Stimulated activated CD4-positive, alpha-beta T cell treated with anti-CD3 and anti-CD28 coated beads, TNF-alpha, amount 100 ng/mL, for 4 hours (primary cell): ENCODE measurements at places on chromosomes 6 and 20.
A peak's percentile ranks its signal among the peaks of the same experiment; 100 is the strongest.

DNA sequence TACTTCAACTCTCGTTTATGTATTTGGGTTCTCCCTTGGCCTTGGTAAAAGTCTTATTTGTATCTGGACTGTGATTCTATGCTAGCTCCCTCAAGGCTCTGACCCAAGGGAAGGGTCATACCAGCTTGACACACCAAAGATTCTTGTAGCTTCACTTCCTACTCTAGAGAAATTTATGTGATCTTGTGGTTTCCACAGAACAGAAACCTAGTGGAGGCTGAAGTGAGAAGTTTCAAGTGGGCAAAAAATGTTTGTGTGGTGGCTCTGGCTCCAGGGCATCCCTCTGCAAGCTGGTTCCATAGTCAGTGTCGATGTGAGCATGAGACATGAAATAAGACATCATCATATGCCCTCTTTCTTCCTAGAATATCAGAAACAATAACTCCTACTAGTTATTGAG, 48.1 kb upstream of the TNFRSF21 start:
- DNase-seq = no peak

DNA sequence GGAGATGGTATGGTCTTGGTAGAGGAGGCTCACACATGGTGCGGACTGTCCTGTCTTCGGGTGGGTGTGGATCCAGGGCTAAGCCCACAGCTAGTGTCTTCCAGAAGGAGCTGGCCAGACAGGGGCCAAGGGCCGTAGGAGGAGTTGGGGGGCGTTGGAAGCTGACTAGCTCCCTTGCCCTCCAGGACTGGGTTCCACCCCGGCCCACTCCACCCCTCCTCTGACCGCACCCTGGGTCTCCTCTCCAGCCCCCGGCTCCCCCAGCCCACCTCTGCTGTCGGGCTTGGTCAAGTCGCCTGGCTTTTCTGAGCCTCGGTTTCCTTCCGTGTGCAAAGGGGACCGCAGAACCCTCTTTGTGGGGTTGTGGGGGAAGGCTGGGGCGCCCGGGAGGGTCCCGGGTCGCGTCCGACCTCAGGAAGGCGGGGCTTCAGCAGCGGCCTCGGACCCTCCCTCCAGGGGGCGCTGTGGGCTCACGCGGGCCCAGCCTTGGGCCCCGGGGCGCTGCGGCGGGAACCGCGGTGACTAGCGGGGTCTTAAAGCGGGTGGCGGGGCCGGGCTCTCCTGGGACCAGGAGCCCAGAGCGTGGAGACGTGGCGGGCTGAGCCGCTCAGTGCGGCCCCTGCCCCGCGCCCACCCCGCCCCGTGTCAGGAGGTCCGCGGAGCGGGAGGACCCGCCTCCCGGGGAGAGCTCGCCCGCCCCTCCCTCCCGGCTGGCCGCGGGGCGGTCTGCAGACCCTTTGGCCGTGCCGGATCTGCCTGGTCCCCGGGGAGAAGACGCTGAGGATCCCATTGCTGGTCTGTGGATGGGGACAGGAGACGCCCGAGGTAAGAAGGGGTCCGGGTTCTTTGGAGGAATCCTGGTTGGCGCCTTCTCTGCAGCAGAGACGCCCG, 5.4 kb downstream of the NPBWR2 start:
- DNase-seq = peak; percentile 44

GRCh38 chr6:340991-341827, 48.9 kb downstream of the DUSP22 start:
- DNase-seq = no peak

GRCh38 chr6:96934087-96934486, 9.6 kb downstream of the KLHL32 start:
- no peak for DNase-seq

DNA sequence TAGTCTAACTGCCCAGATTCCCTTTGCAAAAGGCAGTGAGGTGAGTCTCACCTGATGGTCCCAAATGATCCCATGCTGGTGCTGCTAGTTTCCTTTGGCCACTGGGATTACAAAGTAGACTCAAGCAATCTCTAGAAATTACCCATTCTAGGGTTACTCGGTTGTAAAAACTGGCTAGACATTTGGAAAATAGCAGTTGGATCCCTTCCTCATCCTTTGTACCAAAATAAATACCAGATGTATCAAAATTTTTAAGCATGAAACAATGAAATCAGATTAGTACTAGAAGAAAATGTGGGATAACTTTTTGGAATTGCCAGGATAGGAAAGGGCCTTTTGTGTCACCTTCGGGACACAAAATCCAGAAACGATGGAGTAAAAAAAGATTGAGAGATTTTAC, 112.9 kb upstream of the TOP1 start:
- no peak for DNase-seq

DNA sequence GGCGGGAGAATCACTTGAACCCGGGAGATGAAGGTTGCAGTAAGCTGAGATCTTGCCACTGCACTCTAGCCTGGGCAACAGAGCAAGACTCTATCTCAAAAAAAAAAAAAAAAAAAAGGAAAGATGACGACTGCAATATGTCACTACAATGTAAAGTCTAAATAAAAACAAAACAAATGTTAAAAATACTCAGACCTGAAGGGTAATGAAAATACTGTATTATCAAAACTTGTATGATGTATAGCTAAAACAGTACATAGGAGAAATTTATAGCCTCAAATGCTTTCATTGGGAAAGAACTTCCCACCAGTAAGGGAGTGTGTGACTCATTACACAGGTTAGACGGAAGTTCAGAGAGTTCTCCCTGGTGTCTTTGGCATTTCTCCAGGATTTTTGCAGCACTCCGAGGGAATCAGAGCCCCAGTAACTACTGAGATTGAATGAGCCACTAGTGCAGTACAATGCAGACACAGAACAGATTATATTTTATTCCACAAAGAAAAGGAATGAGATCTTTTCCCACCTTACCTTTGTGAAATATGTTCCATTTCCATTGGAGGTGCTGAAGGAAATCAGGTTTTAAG, 12.5 kb upstream of the RALGAPB start:
- no peak for DNase-seq

GRCh38 chr20:35772563-35773058, 796 bp downstream of the PHF20 start:
- no peak for DNase-seq

- DNase-seq = no peak
Observed at GRCh38 chr6:150765067-150765764, 100.3 kb upstream of the MTHFD1L start.

GRCh38 chr20:11219192-11219591, 545.4 kb upstream of the JAG1 start:
- DNase-seq = no peak

DNA sequence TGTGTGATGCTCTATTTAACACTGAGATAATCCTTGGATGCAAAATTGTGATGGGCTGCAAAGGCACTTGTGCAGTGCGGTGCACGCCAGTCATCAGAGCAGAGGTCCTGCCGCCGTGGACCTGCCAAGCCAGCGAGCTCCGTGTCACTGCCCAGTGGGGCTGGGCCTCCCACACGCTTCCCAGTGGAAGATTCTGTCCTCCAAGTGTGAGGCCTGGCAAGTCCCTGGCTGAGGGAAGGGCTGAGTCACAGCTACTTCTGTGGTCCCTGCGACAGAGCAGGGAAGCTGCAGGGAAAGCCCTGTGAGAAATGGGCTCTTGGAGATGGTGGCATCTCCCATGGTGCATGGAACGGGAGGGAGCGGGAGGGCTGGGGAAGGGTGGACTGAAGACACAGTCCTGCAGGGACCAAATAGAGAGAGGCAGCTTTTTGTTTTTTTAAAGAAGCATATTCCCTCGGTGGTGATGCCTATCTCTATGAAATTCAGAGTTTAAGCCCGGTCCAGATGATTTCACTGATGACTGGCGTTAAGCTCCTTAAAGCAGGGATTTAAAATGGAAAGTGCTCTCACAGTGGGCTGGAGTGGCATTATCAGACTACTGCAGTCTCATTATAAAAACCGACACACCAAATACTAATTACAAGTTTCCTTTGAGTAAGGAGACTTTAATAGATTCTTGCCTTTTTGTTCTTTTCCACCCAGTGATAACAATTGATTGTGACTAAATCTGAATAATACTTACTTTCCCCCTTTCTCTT, 413.7 kb downstream of the QKI start:
- no peak for DNase-seq

DNA sequence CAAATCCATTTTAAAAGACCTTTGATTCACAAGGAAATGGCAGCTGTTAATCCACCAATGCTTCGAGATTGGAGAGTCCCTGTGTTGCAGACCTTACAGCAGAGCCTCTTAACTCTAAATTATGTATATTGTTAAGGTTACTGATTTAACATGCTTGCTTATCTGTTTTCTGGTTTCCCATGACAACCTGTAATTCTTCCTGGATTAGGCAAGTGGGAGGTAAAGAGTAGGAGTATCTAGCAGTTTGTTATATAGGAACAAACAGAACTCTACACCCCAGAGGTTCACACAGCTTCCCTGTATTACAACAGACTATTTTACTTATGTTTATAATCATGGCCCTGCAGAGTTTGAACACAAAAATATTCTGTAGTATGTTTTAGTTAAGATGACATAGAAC, 39.5 kb downstream of the NKX2-4 start:
- no peak for DNase-seq

GRCh38 chr20:25408890-25409289, 1.4 kb downstream of the GINS1 start:
- DNase-seq = no peak

DNA sequence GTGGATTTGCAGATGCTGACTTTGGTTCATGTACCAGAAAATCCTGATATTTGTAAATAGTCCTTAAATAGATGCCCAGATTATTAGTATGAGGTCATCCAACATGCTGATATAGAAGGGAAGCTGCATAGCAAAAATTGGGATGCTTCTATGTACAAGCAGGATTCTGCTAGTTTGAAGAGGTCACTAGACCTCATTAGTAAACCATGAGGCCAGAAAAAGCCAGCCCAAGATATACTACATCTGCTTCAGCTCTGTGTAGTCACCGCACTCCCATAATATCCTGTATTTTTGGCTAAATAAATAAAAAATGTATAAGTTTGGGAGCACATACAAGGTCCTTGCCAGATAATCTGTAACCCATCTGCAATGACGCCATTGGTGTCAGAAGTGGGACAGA, 13.0 kb downstream of the PTPRT start:
- no peak for DNase-seq

GRCh38 chr20:4949833-4950178, 51.5 kb downstream of the SLC23A2 start:
- no peak for DNase-seq

DNA sequence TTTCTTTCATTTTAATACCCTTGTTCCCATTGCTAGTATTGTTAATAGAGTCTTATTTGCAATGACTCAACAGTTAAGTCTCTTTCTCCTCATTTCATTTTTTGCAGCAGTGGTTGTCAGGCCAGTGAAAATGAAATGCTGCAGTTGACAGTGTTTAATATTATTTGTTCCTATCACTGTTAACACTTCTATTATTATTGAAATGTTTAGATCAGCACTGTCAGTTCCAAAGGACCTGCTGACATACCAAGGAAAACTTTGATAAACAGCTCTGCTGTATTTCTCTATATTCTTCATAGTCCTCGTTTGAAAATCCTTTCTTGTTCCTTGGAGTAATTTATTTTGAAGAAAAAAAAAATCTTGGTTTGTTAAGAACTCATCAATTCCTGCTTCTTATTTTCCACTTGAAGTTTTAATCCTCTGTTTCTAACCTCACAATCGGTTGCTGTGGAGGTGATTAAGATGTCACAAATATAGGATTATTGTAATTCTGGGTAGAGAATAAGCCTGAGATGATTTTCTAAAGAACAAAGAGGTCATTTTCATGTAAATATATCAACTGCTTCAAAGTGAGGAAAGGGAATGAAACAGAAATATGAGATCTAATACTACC, 1065.9 kb upstream of the CITED2 start:
- no peak for DNase-seq

DNA sequence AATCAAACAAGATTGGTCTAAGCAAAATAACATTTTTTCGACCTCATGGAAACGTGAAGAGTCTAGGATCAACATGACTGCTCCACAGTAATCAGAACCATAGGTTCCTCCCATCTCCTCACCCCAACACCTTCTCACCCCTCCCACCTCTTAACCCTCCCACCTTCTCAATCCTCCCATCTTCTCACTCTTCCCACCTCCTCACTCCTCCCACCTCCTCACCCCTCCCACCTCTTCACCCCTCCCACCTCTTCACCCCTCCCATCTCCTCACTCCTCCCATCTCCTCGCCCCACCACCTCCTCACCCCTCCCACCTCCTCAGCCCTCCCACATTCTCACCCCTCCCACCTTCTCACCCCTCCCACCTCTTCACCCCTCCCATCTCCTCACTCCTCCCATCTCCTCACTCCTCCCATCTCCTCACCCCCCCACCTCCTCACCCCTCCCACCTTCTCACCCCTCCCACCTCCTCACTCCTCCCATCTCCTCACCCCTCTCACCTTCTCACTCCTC, 567.4 kb downstream of the C6orf118 start:
- DNase-seq = no peak

- no peak for DNase-seq
Observed at GRCh38 chr6:108750801-108751200, 97.4 kb upstream of the ARMC2 start.

GRCh38 chr6:143549221-143549948, 37.9 kb upstream of the FUCA2 start:
- no peak for DNase-seq

- DNase-seq = no peak
Observed at GRCh38 chr6:46042355-46042999, 26.8 kb upstream of the CLIC5 start.

GRCh38 chr6:7617801-7618764, 28.1 kb downstream of the SNRNP48 start:
- DNase-seq = no peak

- no peak for DNase-seq
Observed at GRCh38 chr6:40352527-40353170, 234.5 kb downstream of the LRFN2 start.

DNA sequence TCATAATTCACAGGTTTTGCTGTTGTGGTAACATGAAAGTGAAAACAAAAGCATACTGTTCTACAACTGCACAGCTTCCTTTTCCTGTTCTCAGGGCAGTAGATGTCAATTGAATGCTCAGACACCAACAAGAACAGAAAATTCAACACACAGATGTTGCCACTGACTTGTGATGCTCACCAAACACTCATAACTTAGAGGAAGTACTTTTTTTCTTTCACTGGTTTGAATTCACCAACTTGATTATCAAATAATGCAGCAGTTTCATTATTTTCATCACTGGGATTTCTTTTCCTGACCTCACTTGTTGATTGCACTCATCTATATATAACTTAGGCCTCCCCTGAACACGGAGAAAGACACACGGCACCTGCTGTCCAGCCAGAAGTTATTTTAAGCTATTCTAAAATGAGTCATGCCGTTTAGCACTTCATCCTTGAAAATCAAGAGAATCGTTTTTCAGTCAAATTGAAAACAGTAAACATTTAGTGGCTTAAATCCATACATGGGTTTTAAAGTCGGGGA, 949 bp downstream of the TXLNB start:
- DNase-seq = no peak

GRCh38 chr6:160256445-160256844, 2.2 kb downstream of the SLC22A2 start:
- no peak for DNase-seq

DNA sequence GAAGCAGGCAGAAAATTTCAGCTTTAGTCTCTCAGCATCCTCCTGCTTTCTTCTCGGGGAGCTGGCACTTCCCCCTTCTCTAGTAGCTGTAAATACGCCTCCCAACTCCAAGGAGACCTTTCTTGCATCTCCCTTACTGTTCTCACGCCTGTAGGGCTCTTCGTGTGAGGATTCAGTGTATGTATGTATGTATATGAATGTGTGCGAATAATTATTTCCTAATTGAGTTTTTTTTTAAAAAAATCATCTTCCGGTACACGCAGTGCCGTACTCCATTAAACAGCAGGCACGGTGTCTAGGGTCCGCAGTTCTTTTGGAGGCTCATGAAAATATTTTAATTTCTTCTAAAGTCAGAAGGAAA, 85.4 kb downstream of the HFE start:
- no peak for DNase-seq
